ENCODE measurements at places on chromosomes 16 and 17. TPM values are rescaled to one million over a fixed set of nuclear protein-coding genes. Genes with fewer than 3 reads are reported as not detected.

HEATR9 gene
- total RNA-seq: not detected

TAT gene
- 0.07 TPM for total RNA-seq

HSPB9 gene
- not detected for total RNA-seq

CCL4 gene
- not detected for total RNA-seq
